GM12878 (cell line): ENCODE measurements at places on chromosomes 11 and 22. TPM values are rescaled to one million over a fixed set of nuclear protein-coding genes. Genes with fewer than 3 reads are reported as not detected.

- no peak for DNase-seq
These were observed 80.0 kb downstream of the C11orf91 start for GRCh38 chr11:33620423-33621171.

DNA sequence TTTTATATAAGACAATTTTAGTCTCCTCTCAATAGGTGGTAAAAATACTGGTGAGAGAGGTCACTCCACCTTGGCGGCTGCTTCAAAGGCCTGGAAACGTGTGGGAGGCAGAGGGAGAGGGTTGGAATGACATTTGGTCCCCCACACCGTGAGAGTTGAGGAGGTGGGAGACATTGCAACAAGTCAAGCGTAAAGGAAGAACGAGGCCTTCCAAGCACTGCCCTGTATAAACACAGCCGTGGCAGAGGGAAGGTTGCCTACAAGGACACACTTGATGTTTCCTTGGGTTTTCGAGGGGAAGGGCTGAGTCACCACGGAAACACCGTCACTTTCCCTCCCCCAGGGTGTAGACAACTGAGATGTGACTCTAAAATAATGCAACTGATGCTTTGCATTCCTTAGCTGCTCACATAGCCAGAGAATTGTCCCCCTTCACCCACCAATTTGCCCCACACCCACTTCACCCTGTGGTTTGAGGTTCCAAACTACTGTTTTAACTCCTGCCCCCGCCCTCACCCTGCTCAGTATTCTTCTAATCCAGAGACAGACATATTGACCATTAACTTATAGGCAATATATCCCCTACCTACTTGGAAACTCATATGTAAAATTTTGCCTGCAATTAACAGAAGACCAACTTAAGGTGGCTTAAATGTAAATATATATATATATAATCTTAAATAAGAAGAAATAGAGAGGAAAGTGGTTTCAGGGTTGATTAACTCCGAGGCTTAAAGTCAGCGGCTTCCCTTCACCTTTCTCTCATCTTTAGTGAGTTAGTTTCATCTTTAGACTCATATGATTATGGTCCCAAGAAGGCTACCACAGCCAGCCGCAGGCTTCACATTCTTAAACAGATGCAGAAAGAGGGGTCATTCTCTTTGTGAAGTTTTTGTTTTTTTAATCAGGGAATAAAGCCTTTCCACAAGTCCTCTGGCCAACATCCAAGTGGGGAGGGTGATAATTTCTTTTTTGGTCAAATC is 54.1 kb upstream of the BDNF start:
- no peak for DNase-seq

DNA sequence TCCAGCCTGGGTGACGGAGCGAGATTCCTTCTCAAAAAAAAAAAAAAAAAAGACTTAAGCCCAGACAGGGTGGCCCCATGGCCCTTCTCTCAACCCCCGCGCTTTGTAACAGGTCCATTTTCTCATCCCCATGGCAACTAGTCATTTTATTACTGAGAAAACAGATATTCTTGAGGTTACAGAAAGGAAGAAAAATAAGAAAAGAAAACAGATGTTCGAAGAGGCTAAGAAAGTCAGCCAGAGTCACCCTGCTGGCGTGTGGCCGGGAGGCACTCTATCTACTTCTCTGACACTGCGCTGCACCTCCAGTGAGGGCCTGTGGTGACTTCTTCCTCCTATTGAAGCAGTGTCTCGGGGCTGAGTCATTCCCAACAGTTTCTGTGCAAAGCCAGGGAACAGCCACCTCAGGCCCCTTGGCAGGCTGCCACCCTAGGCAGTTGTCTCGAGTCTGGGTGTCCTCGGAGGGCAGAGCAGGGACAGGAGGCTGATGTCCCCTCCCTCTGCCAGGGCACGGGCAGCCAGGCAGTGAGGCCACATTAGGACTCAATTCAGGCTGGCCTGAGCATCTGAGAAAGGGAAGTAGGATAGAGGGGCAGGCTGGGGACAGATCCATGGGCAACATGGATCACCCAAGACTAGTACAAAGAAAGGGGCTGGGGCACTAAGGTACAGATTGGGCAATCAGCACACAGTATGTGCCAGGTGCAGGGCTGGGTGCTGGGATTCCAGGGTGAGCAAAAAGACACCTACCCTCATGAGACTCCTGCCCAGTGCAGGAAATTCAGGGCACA is 16.4 kb upstream of the SYVN1 start:
- DNase-seq, result peak; percentile 27

The EPS8L2 gene
- total RNA-seq, result 10.8 and 13.4 TPM in 2 replicates

The CRACR2B gene
- 29.6 and 32.6 TPM in 2 replicates for total RNA-seq

The SLC43A3 gene
- total RNA-seq, result 147 and 158 TPM in 2 replicates

The SLCO2B1 gene
- 1.1 and 1.8 TPM in 2 replicates for total RNA-seq
